Stimulated activated CD8-positive, alpha-beta memory T cell treated with anti-CD3 and anti-CD28 coated beads, Interleukin-7, amount 100 ng/mL, for 1 hour (primary cell): ENCODE measurements at places on chromosomes 1 and 21.
A peak's percentile ranks its signal among the peaks of the same experiment; 100 is the strongest.

DNA sequence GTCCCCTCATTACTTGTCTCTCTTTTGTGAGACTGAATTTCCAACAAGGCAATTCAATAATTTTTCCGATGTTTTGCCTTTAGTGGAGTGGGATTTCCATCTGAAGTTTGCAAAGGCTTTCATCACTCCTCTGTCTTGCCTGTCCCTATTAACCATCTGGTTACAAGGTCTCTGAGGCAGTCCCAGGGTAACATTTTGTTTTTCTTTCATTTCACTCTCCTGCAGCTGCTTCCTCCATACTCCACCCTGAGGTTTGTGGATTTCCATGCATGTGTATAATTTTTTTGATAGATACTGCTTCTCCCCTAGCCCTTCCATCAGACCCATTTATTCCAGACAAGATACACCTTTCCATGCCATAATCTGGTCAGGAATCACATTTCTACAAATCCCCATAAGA is 366.8 kb downstream of the PTBP2 start:
- DNase-seq: no peak

- DNase-seq: no peak
Observed at GRCh38 chr1:172960454-172961208, 90.1 kb downstream of the TNFSF18 start.

DNA sequence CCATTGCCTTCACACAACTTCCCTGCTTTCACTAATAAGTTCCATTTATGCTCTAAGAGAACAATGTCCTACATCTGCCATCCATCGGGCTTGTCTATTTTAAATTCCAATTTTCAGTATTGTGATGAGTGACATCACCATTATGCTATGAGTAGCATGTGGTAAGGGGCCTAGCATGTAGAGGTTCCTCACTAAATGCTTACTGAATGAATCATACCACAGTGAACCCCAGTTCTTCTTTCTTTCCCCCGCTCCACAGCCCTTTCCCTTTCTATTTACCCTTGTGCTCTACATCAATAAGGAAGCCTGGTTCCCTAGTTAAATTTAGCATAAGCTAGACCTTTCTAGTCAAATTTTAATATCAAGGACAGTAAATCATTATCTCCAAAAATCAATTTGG is 195.0 kb upstream of the RGS18 start:
- no peak for DNase-seq

- DNase-seq: no peak
Observed at GRCh38 chr1:156516821-156517220, 16.2 kb upstream of the MEF2D start.

- no peak for DNase-seq
Observed at GRCh38 chr1:31377364-31377863, 4.5 kb upstream of the FABP3 start.

DNA sequence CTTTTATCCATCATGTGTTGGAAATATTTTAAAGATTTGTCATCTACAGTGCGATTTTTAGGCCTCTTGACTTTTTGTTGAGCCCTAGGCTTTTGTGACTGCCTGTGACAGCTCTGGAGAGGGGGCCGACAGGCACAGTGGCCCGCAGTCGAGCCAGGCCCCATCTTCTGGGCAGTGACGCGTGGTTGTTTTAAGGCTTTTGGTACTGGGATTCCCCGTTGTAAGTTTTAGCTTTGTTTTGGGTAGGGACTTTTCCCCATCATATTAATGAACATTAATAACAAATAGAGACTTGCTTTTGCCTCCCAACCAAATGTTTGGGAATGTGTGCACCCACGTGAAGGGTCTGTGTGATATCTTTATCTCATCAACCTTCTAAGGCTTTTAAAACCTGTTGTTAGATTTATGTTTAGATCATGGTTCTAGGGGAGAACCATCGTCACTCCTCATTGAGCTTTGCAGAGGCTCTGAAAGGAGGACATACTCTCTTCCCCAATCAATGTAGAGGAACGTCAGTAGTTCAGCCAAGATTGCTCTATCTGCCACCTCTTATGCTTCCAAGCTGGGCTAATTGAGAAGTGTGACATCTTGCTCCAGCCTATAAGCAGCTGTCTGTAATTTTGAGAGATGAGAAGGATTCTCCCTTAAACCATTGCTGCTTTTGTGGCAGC is 34.6 kb downstream of the MAPKAPK2 start:
- DNase-seq: no peak

- DNase-seq: no peak
Observed at GRCh38 chr1:93552741-93553455, 105.0 kb downstream of the FNBP1L start.

GRCh38 chr1:154476791-154477190 is 25.2 kb upstream of the TDRD10 start:
- no peak for DNase-seq

GRCh38 chr1:153404768-153405167 is 11.6 kb upstream of the S100A7A start:
- no peak for DNase-seq

GRCh38 chr1:190479516-190479915 is 1.9 kb upstream of the BRINP3 start:
- DNase-seq: no peak

- no peak for DNase-seq
Observed at GRCh38 chr1:19455353-19455752, 30.0 kb downstream of the CAPZB start.

DNA sequence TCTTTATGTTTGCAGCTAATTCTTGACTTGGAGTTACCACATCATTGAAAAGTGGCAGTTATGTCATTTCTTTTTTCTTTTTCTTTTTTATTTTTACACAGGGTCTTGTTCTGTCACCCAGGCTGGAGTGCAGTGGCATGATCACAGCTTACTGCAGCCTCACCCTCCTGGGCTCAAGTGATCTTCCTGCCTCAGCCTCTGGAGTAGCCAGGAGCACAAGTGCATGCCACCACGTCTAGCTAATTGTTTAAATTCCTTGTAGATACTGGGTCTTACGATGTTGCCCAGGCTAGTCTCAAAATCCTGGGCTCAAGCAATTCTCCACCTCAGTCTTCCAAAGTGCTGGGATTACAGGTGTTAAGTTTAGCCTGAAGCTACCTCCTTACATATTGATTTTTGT is 52.1 kb upstream of the KANK4 start:
- DNase-seq: no peak

DNA sequence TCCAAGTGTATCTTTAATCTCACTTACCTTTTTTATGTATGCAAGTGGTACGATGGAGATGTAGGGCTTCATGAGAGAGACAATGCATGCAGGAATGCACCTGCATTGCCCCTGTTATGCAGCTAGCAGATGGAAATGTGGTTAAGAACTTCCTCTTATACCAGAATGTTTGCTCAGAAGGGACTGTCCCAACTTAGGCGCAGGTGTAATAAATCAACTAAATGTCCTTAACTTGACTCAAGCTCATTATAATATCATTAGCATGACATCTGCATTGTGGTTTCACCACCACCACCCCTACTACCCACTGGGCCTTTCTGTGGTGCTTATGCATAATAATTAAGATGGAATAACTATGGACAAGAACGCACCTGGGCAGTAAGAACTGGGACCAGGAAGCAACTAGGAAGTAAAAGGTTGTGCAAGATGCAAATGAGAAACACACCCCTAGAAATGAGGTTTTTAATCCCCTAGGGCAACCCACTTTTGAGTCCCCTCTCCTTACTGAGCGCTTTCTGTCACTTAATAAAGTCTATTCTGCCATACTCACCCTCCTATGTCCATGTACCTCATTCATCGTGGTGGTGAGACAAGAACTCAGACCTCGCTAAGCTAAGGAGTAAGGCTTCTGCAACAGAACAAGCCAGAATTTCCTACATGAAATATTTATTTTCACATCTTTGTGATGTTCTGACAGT is 1103.3 kb upstream of the B3GALT2 start:
- DNase-seq: no peak

DNA sequence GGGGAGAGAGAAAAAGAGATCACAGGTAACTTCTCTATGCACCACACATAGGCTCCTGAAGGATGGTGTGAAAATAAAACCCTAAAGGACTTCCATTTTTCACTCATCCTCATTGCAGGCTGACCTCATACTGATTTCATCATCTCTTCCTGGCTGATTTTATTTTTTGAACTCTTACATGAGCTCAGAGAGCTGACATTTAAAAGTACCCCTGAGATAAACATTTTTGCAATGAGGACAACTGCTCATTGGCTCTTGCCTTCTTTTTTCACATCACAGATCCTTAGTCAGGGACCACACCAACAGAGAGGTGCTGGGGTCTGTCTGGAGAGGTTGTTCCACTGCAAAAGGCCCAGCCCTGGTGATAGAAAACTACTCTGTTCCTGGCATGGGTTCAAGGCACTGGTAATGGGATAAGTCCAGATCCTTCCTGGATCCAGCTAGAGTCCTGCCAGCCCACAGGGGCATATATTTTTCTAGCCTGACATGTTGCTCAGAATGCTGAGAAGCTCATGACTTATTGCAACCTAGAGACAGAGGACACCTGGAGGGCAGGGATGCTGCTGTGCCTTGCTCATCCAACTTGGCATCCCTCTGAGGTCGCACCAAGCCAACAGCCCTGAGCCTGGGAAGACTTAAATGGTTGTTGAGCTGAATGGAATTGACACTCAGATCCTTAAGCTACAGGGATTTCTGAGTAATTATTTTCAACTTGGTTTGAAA is 360.0 kb downstream of the HHAT start:
- DNase-seq: no peak

- DNase-seq: peak; percentile 20
Observed at GRCh38 chr1:212950243-212951125, at the start of gene VASH2. VASH2 (plus strand) TSS chr1:212950541; CDS start chr1:212951543, 1,002 bp downstream.

GRCh38 chr1:22808676-22809483 is 98.2 kb downstream of the EPHB2 start:
- DNase-seq: no peak

DNA sequence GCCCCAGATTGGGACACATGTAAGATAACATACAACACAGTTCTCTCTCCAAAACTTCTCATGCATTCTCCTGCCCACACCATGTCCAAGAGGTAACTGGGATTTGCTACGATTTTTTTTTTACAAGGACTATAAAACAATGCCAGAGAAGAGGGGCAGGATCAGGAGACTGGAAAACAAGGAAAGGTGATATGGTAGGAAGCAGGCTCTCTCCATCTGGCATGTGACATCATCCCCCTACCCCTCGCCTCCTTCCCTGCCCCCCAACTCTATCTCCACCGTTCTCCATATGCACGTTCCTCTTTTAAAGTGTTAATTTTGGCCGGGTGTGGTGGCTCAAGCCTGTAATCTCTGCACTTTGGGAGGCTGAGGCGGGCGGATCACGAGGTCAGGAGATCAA is 20.7 kb downstream of the OLIG2 start:
- DNase-seq: no peak

- no peak for DNase-seq
Observed at GRCh38 chr21:43684424-43684823, 25.1 kb downstream of the RRP1B start.

GRCh38 chr1:226054519-226055327 is 7.8 kb upstream of the H3-3A start:
- no peak for DNase-seq

DNA sequence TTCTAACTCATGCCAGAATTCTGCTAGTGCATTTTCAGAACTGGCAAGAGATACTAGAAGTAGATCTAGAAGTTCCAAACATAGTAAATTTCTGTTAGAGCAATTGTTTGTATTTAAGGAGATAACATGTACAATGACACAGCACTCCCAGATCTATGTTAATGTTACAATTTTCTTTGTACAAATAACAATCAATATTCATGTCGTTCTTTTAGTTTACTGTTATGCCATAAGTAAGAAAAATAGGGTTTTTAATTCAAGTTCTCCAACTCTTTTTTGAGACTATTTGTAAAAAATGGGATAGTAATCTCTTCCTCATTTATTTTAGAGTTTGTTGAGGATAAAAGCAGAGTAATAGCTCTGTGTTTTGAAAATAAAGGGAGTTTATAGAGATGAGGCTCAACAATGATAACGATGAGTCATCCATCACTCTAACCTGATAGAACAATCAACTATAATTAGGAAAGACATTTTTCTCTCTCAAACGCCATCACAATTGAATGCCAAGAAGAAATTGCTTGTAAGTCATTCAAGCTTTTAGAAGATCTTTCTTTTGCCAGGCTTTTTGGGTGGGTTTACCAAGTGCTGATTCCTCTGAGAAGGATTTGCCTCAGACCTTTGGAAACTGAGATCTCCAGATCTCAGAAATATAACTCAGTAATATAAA is 638 bp downstream of the CD84 start:
- no peak for DNase-seq

DNA sequence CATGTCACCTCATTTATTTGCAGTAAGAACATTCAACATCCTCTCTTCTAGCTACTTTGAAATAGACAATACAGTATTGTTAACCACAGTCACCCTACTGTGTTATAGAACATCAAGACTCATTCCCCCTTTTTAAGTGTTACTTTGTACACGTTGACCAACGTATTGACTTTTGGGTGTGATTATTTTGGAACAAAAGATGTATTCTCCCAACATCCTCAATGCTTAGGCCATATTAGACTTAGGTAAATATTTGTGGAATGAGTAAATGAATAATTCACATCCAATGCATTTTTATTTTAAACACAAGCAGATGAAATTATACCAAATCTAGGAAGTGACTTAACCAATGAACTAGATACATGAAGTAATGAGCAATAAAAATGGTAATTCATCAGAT is 296.6 kb downstream of the CHRM3 start:
- DNase-seq: no peak

DNA sequence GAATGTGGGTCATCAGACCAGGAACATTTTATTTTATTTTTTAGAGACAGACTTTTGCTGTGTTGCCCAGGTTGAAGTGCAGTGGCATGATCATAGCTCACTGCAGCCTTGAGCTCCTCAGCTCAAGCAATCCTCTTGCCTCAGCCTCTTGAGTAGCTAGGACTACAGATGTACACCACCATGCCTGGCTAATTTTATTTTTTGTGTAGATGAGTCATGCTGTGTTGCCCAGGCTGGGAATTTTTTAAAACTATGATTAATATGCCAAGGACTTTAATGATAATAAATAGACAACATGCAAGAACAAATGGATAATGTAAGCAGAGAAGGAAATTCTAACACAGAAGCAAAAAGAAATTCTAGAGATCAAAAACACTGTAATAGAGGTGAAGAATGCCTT is 142.4 kb downstream of the AK5 start:
- DNase-seq: no peak

- no peak for DNase-seq
Observed at GRCh38 chr21:40453183-40453582, 393.8 kb downstream of the DSCAM start.

GRCh38 chr1:2575801-2576663 is 10.5 kb upstream of the PRXL2B start:
- no peak for DNase-seq

- DNase-seq: no peak
Observed at GRCh38 chr1:244837597-244838258, 2.3 kb downstream of the COX20 start.

GRCh38 chr21:41612674-41613532 is 104.9 kb upstream of the TMPRSS2 start:
- DNase-seq: no peak

GRCh38 chr1:86650065-86650464 is 54.3 kb upstream of the SH3GLB1 start:
- no peak for DNase-seq

- no peak for DNase-seq
Observed at GRCh38 chr1:3170561-3171453, 101.8 kb downstream of the PRDM16 start.

GRCh38 chr1:204094856-204095634 is 22.1 kb downstream of the SOX13 start:
- DNase-seq: no peak

- DNase-seq: no peak
Observed at GRCh38 chr21:40641042-40641441, 205.9 kb downstream of the DSCAM start.

GRCh38 chr1:174954073-174954460 is 45.7 kb upstream of the CACYBP start:
- no peak for DNase-seq
